ENCODE measurements at places on chromosomes 6 and 20.

- no peak for DNase-seq
These were observed 12.7 kb upstream of the PPP1R3G start for GRCh38 chr6:5072440-5072839.

DNA sequence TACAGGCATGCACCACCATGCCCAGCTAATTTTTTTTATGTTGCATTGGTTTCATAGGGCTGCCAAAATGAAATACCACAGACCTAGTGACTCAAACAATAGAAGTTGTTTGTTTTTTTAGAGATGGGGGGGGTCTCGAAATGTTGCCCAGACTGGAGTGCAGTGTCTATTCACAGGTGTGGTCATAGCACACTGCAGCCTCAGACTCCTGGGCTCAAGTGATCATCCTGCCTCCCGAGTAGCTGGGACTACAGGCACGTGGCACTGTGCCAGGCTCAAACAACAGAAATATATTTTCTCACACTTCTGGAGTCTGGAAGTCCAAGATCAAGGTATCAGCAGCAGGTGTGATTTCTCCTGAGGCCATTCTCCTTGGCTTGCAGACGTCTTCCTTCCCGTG, 6.6 kb upstream of the SLC16A10 start:
- DNase-seq, result no peak

- no peak for DNase-seq
These were observed 63.3 kb upstream of the SLC2A12 start for GRCh38 chr6:134115715-134116074.

GRCh38 chr6:45431317-45432065, 53.8 kb upstream of the SUPT3H start:
- no peak for DNase-seq

GRCh38 chr6:3237761-3238662, 10.6 kb upstream of the TUBB2B start:
- DNase-seq, result no peak

- no peak for DNase-seq
These were observed 19.1 kb upstream of the TSHZ2 start for GRCh38 chr20:52953020-52953419.

GRCh38 chr6:137589067-137589848, 95.1 kb upstream of the OLIG3 start:
- DNase-seq, result no peak

GRCh38 chr6:137102851-137103492, 58.2 kb upstream of the IL20RA start:
- DNase-seq, result no peak

GRCh38 chr6:53244399-53244931, 95.8 kb upstream of the GCM1 start:
- DNase-seq, result no peak

DNA sequence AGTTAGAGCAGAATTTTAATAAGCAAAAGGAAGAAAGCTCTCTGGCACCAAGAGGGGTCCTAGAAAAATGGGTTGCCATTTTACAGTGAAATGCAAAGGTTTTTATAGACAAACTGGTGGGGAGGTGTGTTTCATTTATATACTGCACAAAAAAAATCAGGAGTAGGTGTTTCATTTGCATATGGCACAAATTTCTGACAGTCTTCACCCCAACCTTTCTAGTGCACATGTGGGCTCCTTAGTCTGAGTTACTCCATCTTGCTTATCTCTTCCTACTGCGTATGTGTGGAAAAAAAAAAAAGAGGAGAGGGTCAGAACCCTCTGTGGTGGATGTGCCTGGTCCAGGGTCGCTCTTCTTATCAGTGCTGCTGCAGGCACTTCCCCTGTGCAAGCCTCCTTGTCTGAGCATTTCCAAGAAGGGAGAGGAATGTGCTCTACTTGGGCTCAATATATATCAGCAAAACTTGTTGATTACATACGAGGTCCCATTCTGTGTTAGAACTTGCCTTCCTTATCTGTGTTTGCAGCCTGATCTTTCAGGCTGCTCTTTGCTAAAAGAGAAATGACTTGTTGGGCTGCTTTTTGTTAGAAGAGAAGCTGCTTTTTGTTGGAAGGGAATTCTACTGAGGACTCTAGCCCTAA, 59.0 kb upstream of the MRAP2 start:
- DNase-seq, result no peak

GRCh38 chr6:109059571-109060021, 35.0 kb downstream of the SESN1 start:
- DNase-seq, result no peak

- DNase-seq, result no peak
These were observed 202.3 kb downstream of the DLL1 start for GRCh38 chr6:170088582-170088955.

DNA sequence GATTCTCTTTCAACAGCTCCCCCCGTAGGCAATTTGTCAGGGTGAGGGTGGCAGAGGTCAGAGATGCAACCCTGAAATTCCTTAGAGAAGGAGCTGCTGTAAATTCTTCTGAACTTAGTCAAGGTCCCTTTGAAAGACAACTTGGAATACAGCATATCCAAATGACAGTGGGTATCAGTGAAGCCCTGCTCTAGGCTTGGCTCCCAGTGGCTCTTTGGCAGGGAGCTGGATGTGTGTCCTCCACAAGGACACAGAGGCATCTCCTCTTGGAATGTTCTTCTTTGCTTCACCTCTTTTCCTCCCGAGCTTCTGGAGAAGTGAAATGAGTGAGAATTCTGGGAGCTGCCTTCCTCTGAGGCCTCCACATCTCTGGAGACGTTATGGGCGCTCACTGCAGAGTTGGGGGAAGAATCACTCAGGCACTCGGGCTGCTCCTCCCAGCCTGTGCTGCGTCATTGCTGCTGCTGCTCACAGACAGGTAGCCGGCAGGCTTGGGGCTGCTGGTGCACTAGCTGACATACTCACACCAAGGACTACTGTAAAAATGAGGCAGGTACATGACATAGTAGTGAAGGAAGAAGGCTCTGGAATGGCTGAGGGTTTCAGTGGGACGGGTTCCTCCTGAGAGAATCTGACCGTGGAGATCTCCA, 34.1 kb downstream of the DYNLT1 start:
- no peak for DNase-seq

- no peak for DNase-seq
These were observed 56.0 kb downstream of the RPRD1B start for GRCh38 chr20:38089500-38089899.

DNA sequence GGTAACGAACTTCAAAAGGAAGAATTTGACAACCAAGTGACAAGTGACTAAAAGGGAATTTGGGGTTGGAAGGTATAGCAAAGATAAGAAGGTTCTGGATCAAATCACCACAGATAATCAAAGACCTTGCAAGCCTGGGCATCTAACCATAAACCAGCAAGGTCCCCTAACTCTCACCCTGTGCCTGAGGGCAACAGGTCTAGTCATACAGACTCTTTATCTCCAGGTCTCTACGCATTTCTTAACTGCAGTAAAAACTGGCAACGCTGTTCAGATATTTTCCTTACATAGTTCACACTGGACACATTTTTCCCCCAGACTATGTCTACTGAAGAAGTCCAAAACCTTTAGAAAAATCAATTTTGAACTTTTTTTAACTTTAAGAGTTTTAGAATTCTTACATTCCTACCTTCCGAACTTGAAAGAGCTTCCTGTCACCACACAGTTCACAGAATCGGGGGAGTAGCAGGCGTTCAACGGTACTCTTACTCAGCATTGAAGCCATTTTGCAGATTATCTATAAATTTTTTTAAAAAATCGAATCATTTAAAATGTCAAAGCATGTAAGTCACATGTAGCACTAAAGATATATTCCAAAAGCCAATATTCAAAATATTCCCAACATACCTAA, 23.0 kb upstream of the ANKRD60 start:
- no peak for DNase-seq

- no peak for DNase-seq
These were observed 7.4 kb upstream of the ZNFX1 start for GRCh38 chr20:49285233-49285668.

GRCh38 chr6:111486475-111486874, 3.5 kb upstream of the REV3L start:
- DNase-seq, result no peak

GRCh38 chr20:8815208-8815607, 253.7 kb upstream of the PLCB4 start:
- no peak for DNase-seq

- no peak for DNase-seq
These were observed 15.0 kb upstream of the RNF8 start for GRCh38 chr6:37338745-37339255.

DNA sequence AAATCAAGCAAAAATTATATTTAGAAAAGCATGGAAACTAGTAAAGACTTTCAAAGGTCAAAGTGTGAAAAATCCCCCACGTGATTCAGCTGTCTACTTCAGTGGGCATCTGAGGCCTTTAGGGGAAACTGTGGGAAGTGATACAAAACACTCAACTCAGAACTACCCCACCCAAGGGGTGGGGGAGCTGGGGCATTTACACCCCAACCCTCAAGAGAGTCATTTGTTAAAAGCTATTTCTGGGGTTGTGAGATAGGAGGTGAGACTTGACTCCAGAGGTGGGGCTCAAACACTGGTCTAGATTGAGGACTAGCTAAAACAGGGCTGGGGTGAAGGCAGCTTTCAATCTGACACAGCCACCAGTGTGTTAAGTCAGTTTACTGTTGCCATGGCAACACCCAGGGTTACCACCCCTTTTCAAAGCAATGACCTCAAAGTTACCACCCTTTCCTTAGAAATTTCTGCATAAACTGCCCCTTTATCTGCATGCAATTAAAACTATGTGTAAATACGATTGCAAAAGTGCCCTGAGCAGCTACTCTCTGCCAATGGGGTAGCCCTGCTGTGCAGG, 9.9 kb upstream of the GTSF1L start:
- no peak for DNase-seq

GRCh38 chr6:44896701-44897100, 431.4 kb upstream of the RUNX2 start:
- no peak for DNase-seq

DNA sequence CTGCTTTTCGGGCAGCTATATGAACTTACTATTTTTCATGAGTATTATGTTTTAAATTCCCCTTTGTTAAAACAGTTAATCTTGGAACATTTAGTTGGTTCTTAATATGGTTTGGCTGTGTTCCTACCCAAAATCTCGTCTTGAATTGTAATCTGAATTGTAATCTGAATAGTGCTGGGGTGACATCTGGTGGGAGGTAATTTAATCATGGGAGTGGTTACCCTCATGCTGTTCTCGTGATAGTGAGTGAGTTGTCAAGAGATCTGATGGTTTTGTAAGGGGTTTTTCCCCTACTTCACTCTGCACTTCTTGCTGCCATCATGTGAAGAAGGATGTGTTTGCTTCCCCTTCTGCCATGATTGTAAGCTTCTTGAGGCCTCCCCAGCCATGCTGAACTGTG, 305.4 kb upstream of the MAP3K7 start:
- no peak for DNase-seq

DNA sequence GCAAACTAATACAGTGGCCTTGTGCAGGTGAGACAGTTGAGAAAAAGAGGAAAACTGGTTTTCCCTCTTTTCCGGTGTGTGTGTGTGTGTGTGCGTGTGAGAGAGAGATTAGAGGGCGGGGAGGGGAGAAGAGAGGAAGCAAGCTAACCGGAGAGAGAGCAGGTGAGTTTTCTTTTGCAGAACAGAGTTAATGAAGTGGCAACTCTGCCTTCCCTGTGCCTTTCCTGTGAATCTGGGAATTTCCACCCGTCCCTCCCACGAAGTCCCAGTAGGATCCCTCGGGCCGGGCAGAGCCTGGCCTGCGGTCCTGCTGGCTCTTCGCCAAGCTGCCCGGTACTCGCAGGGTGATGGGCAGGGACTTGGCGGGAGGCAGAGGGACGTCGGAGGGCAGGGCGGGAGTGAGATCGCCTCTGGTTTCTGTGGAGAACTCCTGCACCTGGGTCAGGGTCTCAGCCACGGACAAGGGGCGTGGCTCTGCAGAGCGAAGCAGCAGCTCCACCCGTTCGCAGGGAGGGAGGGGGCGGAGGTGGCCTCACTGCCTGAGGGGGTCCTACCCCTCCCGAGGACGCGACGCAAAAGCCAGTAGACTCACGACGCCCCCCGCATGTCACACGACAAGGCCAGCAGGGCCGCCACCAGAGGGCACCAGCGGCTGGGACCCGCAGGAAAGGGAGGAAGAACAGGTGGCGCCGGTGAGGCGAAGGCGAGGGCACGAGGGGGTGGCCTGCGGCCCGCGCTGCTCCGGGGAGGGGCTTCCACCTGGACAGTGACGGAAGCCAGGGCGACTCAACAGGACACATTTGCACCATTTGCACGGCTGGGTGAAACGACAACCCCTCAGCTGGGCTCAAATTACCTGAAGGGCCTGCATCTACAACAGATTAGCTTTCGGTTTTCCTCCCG, 51.2 kb upstream of the RNF182 start:
- no peak for DNase-seq

Measured in cerebellar nuclear complex (tissue), 1 donor.